ENCODE measurements at places on chromosomes 13 and 19. TPM values are rescaled to one million over a fixed set of nuclear protein-coding genes. Genes with fewer than 3 reads are reported as not detected.

WDR18 gene
- total RNA-seq = 42.8 TPM

LMTK3 gene
- total RNA-seq = 11.5 TPM

C1QTNF9 gene
- total RNA-seq = not detected

SHISA7 gene
- not detected for total RNA-seq

APOC4 gene
- total RNA-seq = not detected

GRCh38 chr13:90177512-90177911, 1170.0 kb upstream of the MIR17HG start:
- no peak for DNase-seq

DNA sequence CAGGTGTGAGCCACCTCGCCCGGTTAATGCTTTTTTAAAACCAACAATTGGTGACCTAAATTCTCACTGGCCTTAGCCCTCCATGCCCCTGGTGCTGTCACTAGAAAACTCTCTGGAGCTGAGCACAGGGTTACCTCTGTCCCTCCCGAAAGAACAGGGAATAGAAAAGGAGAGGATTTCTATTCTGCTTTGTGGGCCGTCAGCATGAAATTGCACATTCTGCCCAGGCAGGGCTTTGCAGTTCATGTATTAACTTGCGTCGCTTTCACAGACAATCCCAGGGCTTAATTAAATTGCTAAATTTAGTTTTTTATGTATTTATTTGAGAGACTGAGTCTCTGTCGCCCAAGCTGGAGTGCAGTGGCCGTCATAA, 583 bp upstream of the ZNF480 start:
- DNase-seq = no peak

All from T-helper 17 cell (primary cell).